Smooth muscle cell of trachea (primary cell): ENCODE measurements at places on chromosomes 11 and 22. TPM values are rescaled to one million over a fixed set of nuclear protein-coding genes. Genes with fewer than 3 reads are reported as not detected.

PHF21B gene
- not detected in 2 replicates for total RNA-seq

PDGFB gene
- 0.29 TPM in 1 of 2 replicates, not detected in the other for total RNA-seq

CARD10 gene
- total RNA-seq: 2.0 and 4.1 TPM in 2 replicates

MAFF gene
- total RNA-seq: 19.3 and 29.3 TPM in 2 replicates

KCTD17 gene
- 27.8 and 32.7 TPM in 2 replicates for total RNA-seq

CECR2 gene
- not detected in 2 replicates for total RNA-seq

CNGA4 gene
- 0.33 TPM in 1 of 2 replicates, not detected in the other for total RNA-seq

C22orf42 gene
- total RNA-seq: not detected in 2 replicates

YPEL1 gene
- total RNA-seq: 0.58 and 0.99 TPM in 2 replicates

ADAMTS15 gene
- 35.8 and 46.6 TPM in 2 replicates for total RNA-seq

SRPRA gene
- 61.0 and 67.5 TPM in 2 replicates for total RNA-seq

BID gene
- total RNA-seq: 15.9 and 28.1 TPM in 2 replicates

LRRC74B gene
- under 0.01 TPM in 1 of 2 replicates, not detected in the other for total RNA-seq

GGTLC3 gene
- not detected in 2 replicates for total RNA-seq

AIFM3 gene
- 0.87 and 2.6 TPM in 2 replicates for total RNA-seq

USH1C gene
- not detected in 2 replicates for total RNA-seq

DGCR6 gene
- total RNA-seq: 0.15 and 1.5 TPM in 2 replicates

OR51B2 gene
- total RNA-seq: not detected in 2 replicates

OR52K1 gene
- under 0.01 TPM in 1 of 2 replicates, not detected in the other for total RNA-seq

IL17REL gene
- total RNA-seq: under 0.01 TPM in 2 replicates

SNX32 gene
- total RNA-seq: 1.2 and 3.1 TPM in 2 replicates

C11orf16 gene
- total RNA-seq: not detected in 2 replicates
